Neural progenitor cell (in vitro differentiated cells): ENCODE measurements at places on chromosomes 7 and 10.

- no peak for DNase-seq
These were observed 81.2 kb downstream of the MKX start for GRCh38 chr10:27664461-27664860.

- DNase-seq: no peak
These were observed 14.1 kb upstream of the MSRB2 start for GRCh38 chr10:23081221-23081750.

- no peak for DNase-seq
These were observed 284.4 kb upstream of the IGFBP3 start for GRCh38 chr7:46205478-46205877.

DNA sequence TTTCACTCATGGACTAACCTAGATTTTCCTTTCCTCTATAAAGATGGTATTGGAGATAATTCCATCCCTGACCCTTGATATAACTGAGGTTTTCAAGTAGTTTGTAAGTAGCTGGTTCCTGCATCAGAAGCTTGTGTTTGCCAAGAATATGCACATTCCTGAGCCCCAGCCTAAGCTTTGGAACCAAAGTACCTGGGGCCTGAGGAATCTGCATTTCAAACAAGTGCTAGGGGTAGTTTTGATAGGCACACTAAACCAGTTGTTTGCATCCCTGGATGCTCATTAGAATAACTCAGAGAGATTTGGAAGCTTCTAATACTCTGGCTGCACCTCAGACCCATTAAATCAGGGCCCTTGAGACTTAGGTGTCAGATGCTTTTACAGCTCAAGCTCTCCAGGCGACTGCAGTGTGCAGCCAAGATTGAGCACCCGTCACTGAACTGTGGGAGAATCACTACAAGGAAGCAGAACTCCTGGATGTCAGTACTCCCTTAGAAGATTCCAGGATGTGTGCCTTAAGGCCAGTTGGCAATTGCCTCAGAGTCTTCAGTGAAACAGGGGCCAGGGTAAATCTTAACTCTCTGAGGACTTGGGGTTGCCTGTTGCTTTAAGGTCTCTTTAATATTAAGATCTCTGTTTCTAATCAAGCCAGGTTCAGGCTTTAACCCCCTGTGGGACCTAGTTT is 565.0 kb downstream of the REEP3 start:
- no peak for DNase-seq

- DNase-seq: no peak
These were observed 98.6 kb upstream of the FAM180A start for GRCh38 chr7:135847242-135847641.

DNA sequence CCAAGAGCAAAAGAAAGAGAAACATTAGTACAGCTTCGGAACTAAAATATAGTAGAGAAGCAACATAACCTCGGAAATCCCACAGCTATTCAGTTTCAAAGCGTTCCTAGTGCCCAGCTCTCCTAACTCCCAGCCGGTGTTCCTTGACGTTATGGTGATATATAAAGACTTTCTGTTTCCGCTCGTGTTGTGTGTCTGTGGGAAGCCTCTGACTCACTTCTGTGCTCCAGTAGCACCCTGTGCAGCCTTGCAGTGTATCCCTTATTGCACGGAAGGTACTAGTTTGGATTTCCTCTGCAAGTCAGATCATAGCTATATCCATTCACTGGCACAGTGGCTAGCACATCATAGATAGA is 535 bp downstream of the ASAH2B start:
- DNase-seq: peak; percentile 6

DNA sequence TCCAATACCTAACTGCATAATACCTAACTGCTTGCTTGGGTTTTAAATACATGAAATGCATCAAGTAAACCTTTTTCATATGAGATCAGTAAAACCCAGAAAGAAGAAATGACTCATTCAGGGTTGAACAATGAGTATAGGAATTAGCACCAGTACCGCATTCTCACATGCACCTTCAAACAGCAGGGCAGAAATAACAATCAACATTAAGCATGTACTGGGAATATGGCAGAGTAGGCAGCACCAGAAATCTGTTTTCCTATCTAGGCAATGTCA is 850.3 kb upstream of the SORCS1 start:
- DNase-seq: no peak

GRCh38 chr7:43291789-43292188 is 179.3 kb downstream of the HECW1 start:
- DNase-seq: no peak

- no peak for DNase-seq
These were observed 353.4 kb downstream of the TNS3 start for GRCh38 chr7:47228386-47229014.

DNA sequence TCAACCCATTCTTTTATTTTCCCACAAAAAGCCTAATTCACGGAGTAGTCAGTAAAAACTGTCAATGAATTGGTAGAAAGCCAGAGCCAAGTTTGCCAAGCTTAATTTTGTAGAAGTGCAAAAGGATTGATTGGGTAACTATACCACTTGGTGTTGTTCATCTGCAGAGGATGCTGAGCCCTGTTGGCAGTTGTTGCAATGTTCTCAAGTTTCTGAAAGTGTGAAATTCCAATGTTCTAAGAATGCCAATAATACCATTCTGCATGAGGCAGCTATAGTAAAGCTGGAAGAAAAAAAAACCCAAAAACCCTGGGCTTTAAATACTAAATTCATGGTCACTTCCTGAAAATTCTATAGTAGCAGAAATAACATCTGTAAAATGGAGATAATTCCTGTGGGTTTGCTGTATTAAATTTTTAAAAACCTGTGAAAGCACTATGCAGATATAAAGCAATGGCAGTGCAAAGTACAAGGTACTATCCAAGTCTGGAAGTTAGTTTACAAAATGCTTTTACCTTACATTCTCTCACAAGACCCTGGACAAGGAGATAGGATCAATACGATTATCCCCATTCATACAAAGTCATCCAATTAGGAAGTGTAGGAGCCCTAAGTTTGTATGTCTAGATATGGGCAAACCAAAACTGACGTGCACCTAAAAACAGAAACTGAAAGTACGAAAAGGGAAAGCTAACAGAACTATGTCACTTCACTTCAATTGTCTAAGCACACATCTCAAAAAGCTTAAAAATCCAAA is 6.0 kb upstream of the PON1 start:
- no peak for DNase-seq

DNA sequence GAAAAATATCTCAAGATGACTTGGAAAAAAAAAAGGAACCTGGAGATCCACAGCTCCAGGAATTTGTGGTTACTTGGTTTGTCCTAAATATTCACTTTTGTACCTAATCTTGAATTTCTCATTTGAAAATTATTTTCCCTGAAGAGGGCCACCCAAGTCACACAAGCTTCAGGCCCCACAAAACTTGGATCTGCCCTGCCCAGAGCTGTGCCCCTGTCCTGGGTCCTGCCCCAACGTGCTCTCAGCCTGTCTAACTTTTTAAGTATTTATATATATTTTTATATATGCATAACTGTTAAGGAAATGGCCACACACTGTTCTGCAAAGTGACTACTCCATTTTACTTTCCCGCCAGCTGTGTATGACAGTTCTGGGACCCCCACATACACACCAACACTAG is 123.5 kb downstream of the ARHGAP22 start:
- no peak for DNase-seq

GRCh38 chr10:49276596-49276995 is 22.4 kb upstream of the C10orf71 start:
- DNase-seq: no peak

GRCh38 chr7:2516194-2516555 is 3.4 kb upstream of the LFNG start:
- no peak for DNase-seq

- DNase-seq: no peak
These were observed 33.0 kb downstream of the MINDY4 start for GRCh38 chr7:30804078-30804661.

DNA sequence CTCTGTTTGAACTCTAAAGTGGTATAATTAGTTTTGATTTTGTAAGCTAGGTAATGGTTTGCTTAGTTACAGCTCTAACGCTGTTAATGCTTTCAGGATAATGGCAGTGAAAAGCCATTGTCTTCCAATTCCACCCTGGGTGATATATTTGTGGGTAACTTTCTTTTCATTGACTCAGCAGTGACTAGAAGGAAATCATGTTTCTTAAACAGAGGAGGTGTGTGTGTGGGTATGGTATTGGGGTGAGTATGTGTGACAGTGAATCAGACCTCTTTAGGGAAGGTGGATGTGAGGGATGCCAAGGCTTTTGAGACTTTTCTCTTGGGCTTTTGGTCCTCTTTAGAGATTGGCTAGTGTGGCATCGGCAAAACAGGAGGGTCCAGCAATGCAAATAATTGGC is 13.6 kb downstream of the ENTPD7 start:
- DNase-seq: no peak

DNA sequence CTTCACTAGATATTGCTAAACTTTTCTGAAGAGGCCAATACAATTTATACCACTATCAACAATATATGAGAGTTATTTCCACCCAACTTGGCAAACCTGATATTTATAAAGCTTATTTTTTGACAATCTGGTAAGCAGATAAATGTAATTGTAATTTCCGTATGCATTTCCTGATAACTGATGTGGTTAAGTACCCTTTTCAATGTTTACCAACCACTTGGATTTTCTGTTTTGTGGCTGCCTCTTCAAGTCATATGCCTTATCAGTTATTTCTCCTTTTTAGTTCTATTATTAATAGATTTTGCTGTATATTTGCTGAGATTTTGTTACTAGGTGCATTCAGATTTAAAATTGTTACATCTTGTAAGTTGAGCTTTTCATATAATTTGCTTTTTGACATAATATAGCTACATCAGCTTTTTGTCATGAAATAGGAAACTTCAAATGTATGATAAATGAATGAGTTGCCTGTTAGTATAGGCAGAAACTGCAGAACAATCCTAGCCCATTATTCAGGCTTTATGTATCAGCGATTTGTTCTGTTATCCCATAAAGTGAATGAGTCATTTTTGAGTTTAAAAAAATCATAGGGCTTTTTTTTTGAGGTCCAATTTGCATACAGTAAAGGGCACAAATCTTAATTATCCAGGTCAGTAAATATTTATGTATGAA is 11.5 kb downstream of the SGPL1 start:
- no peak for DNase-seq

DNA sequence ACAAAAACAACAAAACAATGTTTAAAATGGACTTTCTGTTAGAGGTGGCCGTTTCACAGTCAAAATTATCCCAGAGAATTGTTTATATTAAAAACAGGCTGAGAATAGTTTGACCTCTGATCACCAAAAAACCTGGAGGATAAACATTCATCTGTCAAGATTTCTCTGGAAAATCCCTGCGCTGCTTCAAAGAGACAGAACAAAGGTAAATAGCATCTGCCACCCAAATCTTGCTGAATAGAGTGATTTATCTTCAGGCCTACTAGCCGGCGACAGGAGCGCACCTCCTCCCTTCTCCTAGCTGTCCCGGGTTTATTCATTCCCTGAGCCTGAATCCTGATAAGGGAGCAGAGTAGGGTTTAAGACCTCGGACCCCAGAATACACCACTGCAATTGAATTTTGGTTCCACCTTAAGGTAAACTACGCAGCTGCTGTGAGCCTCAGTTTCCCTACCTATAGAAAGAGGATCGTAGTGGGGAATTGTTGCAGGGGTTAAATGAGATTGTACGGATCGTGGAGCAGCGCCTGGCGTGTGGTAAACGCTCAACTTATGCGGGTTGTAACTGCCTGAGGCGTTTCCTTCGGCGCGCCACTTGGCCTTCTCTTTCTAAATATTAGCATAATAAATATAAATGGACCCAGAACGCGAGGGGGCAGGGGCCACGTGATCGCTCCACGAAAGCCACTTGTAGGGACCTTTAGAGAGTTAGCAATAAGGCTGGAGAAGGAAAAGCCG is 498 bp upstream of the ST7 start:
- DNase-seq: peak; percentile 53
